ENCODE measurements at places on chromosomes 1 and 21.

DNA sequence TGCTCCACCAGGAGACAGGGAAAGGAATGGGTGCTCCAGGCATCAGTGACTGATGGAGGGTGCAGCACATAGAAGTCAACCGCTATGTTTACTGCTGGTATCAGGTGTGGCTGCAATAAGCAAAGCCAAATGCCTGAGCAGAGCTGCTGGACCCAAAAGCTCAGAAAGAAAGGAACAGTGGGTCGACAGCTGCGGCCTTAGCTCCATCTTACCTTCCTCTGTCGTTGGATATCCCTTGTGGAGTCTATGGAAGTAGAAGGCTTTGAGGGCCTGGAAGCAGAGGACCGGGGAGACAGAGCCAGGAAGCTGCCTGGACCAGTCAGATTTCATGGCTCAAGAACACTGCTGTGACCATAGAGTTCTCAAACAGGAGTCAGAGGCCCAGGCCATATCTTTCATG lies 45.3 kb downstream of the RIMS3 start:
- H3K4me3 ChIP-seq = no peak overlapping the region
- H3K36me3 ChIP-seq = no peaks in the 10 kb centered on the region
- no peaks in the 10 kb centered on the region for H3K4me1 ChIP-seq
- no peak overlapping the region for H3K27ac ChIP-seq

DNA sequence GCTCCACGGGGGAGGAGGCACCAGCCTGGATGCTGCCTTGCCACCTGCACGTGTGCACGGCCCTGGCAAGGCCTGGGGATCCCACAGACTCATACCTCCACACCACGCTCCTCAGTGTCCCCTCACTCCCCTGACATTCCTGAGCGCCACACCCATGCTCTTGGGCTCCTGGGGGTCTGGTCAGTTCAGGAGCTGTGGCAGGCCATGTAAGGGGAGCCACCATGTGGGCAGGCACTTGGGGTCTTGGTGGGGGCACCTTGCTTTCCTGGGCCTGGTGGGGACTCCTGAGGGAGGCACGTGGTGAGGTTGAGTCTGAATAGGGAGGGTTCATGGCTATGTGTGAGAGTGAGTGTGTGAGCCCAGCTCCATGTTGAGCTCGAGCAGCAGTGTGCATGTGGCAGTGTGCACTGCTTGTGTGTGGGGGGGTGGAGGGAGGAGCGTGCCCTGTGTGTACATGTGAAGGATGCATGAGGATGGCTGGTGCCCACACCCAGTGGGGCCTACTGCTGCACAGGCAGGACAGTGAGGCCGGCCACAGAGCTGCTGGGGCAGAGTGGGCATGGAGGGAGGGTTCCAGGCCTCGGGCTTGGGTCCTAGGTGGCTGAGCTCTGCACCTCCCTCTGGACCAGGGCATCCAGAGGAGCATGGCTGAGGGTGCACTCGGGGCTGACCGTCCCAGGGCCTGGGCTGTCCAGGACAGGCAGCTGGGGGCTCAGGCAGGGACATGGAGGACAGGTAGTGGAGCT lies 1.6 kb downstream of the GJC2 start:
- H3K4me1 ChIP-seq = peaks cover 5% of the 10 kb centered on the region
- H3K27me3 ChIP-seq = peaks cover 7% of the 10 kb centered on the region
- H3K27ac ChIP-seq = peak overlapping the region; percentile 75
- H3K4me3 ChIP-seq = peak overlapping the region; percentile 28
- H3K36me3 ChIP-seq = no peaks in the 10 kb centered on the region
- no peak for DNase-seq

DNA sequence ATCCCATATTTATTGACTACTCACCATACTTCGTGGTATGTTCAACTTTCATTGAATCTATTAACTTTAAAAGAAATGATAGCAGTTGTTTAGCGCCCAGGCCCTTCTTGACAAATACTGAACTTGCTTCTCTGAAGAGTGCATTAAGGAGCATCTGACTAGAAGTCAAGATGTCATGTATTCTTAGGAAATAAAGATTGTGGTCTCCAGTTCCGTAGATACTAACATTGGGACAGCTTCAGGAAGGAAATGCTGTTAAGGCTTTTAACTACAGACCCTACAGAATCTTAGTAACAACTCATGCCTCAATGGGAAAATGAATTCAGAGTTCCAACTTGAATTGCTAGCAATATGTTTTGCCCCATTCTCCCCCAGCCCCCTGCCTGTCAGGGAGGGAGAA lies 14.8 kb downstream of the LYST start:
- no peak overlapping the region for H3K27ac ChIP-seq
- no peak overlapping the region for H3K4me3 ChIP-seq
- no peaks in the 10 kb centered on the region for H3K36me3 ChIP-seq
- H3K27me3 ChIP-seq = no peaks in the 10 kb centered on the region
- no peak for DNase-seq

DNA sequence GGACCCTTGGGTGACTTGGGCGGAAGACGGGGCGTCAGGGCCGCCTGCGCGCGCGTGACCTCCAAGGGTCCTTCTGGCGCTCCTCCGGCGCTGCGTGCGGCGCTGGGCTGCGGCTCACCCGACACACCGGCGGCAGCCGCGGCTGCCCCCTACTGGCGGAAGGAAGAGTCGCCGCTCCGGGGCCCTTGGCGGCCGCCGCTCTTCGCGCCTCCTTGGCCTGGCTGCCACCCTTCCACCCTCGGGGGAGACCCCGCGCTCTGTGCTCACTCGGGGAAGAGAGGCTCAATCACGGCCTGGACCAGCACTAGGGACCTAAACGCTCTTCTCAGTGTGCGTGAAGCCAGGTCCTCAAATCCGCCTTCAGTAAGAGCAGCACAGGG lies 89.7 kb downstream of the DMRTA2 start:
- peaks cover 7% of the 10 kb centered on the region for H3K27me3 ChIP-seq
- peaks cover 50% of the 10 kb centered on the region for H3K4me1 ChIP-seq
- H3K36me3 ChIP-seq = no peaks in the 10 kb centered on the region
- peak overlapping the region; percentile 39 for H3K27ac ChIP-seq
- DNase-seq = peak; percentile 83
- H3K4me3 ChIP-seq = peak overlapping the region; percentile 82

DNA sequence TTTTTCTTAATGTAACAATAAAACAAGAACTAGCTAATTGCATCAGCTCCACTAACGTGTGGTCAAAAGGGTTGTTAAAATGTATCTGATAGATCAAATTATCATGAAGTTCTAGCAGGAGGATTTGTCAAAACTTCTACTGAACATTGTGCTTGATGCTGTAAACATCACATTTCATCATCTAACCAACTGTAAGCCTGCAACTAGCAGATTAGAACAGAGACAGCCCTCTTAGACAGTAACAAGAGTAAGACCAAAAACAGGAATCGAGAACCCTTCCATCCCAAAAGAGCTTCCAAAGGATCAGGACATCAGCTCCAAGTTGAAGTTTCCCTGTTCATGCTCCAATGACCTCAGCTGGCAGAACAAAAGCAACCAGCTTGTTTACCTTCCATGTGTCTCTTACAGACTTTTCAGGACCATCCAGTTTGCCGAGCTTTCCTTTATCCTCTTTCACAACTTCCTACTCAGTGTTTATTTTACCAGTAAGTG lies 44.6 kb downstream of the NIBAN1 start:
- no peaks in the 10 kb centered on the region for H3K36me3 ChIP-seq
- DNase-seq = peak; percentile 8
- H3K27me3 ChIP-seq = no peaks in the 10 kb centered on the region
- no peak overlapping the region for H3K27ac ChIP-seq
- H3K4me3 ChIP-seq = no peak overlapping the region

DNA sequence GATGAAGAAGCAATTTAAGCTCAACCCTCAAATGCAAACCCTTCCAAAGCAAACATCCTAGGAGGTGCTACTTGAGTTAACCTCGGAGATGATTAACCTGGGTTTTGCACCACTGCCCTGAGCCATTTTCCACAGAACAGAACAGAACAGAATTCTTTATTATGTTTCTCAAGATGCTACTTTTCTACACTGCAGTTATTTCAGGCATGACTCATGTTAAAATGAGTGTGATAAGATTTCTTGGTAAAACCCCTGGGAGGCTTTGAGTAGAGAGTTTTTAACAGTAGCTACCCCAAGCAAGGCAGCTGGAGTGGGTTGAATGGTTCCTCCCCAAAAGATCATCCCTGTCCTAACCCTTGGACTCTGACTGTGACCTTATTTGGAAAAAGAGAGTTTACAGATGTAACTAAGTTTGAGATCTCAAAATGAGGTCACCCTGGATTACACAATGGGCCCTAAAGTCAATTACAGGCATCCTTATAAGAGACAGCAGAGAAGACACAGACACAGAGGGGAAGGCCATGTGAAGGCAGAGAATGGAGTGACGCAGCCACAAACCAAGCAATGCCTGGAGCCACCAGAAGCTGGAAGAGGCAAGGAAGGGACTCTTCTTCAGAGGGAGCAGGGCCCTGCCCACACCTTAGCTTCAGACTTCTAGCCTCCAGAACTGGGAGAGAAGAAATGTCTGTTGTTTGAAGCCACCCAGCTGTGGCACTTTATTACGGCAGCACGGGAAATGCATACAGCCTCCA lies 153.4 kb downstream of the ETS2 start:
- peaks cover 12% of the 10 kb centered on the region for H3K36me3 ChIP-seq
- DNase-seq = no peak
- peaks cover 9% of the 10 kb centered on the region for H3K27me3 ChIP-seq
- no peak overlapping the region for H3K4me3 ChIP-seq

- DNase-seq = no peak
- no peak overlapping the region for H3K4me3 ChIP-seq
- H3K4me1 ChIP-seq = no peaks in the 10 kb centered on the region
- no peaks in the 10 kb centered on the region for H3K36me3 ChIP-seq
- peaks cover 5% of the 10 kb centered on the region for H3K27me3 ChIP-seq
These were observed 9.1 kb upstream of the TMEM61 start for GRCh38 chr1:54971317-54971791.

DNA sequence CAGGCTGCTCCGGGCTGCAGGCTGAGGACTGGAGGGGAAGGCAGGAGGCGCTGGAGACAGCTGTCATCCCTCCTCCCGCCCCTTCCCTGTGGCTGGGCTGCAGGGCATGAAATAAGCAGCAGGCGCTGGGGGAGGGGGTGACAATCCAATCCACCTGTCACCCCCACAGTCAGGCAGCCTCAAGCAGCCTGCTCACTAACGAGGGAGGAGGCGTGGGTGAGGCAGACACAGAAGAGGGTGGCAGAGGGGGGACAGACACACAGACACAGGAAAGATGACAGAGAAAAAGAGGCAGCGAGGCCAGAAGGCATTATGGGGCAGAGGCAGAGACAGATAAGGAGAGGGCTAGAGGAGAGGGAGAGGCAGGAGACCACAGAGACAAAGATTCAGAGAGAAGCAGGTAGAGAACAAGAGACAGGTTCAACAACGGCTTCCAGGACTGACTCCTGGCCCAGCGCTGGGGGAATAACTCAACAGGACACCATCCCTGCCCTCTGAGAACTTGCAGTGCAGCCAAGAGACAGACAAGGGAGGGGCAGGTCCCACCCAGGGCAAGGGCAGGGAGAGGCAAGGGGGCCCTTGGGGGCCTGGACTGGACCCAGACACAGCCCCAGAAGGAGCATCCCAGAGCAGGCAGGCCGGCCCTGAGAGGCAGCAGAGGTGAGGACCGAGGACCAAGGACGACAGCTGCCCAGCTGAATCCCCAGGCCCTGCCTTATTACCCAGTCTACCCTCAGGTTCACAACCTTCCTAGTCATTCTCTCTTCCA lies 11.2 kb downstream of the MEF2D start:
- H3K27ac ChIP-seq = peak overlapping the region; percentile 43
- DNase-seq = no peak
- H3K4me1 ChIP-seq = peaks cover 45% of the 10 kb centered on the region

DNA sequence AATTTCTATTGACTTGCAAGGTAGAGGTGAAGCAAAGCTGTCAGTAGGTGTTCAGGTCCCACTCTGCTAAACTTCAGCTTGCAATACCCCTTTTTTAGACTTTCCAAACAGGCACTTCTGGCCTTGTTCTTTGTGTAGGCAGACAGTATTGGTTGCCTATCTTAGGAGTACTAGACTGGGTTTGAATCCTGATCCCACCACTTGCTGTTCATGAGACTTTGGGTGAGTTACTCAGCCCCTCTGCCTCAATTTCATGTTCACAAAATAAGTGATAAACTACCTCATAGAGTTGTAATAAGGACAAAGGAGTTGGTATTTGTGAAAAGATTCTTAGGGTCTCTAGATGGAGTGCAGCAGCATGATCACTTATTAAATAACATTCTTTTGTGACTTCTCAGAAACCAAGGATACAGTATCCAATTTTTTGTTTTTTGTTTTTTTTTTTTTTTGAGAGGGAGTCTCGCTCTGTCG lies 5.2 kb downstream of the RCC1 start:
- peaks cover 7% of the 10 kb centered on the region for H3K27me3 ChIP-seq
- H3K4me1 ChIP-seq = peaks cover 17% of the 10 kb centered on the region
- peaks cover 35% of the 10 kb centered on the region for H3K36me3 ChIP-seq

GRCh38 chr21:39670701-39671100 lies 58.0 kb downstream of the B3GALT5 start:
- peaks cover 6% of the 10 kb centered on the region for H3K27me3 ChIP-seq
- DNase-seq = no peak
- no peak overlapping the region for H3K27ac ChIP-seq
- peaks cover 3% of the 10 kb centered on the region for H3K4me1 ChIP-seq

GRCh38 chr1:66944330-66945274 lies 19.8 kb downstream of the MIER1 start:
- peaks cover 17% of the 10 kb centered on the region for H3K4me1 ChIP-seq
- no peak overlapping the region for H3K4me3 ChIP-seq
- peaks cover 2% of the 10 kb centered on the region for H3K27me3 ChIP-seq

GRCh38 chr21:38220270-38220737 lies 36.5 kb upstream of the KCNJ15 start:
- no peak overlapping the region for H3K4me3 ChIP-seq
- H3K36me3 ChIP-seq = peaks cover 4% of the 10 kb centered on the region
- DNase-seq = no peak
- H3K27me3 ChIP-seq = no peaks in the 10 kb centered on the region

DNA sequence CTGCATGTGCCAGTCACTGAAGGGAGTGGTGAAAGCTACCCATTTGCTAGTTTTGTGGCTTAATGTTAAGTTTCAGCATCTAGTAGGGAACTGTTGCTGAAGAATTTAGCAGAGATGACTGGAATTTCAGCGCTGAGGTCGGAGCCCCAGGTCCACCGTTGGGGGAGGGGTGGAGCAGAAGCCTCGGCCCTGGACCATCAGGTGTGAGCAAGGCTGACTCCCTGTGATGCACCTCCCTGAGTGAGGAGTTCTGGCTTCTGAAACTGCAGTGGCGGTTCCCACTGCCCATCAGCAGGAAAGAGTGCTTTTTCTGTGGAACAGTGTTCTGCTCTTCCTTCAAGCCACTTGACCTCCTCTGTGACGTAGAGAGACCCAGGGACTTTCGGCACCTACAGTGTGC lies 1.3 kb downstream of the NOS1AP start:
- no peak for DNase-seq
- H3K4me1 ChIP-seq = peaks cover 38% of the 10 kb centered on the region
- peaks cover 7% of the 10 kb centered on the region for H3K27me3 ChIP-seq

- DNase-seq = no peak
- H3K4me3 ChIP-seq = no peak overlapping the region
- H3K27ac ChIP-seq = no peak overlapping the region
- H3K4me1 ChIP-seq = peaks cover 8% of the 10 kb centered on the region
These were observed 3.1 kb downstream of the TACSTD2 start for GRCh38 chr1:58573705-58574591.
